ENCODE measurements at places on chromosomes 2 and 18. TPM values are rescaled to one million over a fixed set of nuclear protein-coding genes. Genes with fewer than 3 reads are reported as not detected.

Gene THSD7B
- 0.95 TPM for total RNA-seq

DNA sequence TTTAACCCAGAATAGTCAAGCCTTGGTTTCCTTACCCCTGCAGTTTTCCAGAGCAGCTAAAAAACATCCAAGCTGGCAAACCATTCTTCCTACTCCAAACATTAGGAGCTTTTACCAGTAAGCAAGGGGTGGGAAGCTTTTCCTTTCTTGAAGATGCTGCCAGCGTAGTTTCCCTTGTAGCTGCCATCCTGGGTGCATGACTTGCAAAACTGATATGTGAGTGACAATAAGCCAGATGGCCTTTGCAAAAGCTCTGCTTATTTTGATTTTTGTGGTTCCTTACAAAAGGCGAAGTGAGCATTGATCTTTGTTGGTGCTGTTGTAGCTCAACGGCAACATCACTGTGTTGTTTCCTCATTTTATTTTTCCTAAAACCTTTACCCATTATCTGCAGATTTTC, 138.8 kb downstream of the WDSUB1 start:
- DNase-seq, result no peak

DNA sequence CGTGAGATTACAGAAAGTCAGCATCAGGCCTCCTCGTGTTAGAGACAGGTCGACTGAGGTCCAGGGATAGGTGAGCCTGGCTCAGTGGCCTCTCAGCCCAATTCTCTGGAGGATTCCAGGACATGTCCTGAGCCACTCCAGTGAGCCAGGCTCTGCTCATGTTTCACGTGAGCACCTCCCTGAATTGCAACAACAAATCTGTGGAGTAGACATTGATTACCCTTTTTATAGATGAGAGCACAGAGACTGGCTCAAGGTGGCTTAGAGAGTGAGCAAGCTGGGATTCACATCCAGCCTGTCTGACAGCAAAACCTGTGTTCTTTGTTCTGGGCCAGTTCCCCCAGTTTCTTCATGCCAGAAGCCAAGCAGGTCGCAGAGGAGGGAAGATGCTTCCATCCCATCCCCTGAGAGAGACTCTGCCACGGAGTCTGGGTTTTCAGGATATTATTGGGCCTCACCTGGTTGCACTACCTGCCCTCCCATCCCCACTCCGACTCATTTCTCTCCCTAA, 46.4 kb downstream of the HS1BP3 start:
- DNase-seq, result no peak

Gene CD8A
- total RNA-seq, result 3.4 TPM

DNA sequence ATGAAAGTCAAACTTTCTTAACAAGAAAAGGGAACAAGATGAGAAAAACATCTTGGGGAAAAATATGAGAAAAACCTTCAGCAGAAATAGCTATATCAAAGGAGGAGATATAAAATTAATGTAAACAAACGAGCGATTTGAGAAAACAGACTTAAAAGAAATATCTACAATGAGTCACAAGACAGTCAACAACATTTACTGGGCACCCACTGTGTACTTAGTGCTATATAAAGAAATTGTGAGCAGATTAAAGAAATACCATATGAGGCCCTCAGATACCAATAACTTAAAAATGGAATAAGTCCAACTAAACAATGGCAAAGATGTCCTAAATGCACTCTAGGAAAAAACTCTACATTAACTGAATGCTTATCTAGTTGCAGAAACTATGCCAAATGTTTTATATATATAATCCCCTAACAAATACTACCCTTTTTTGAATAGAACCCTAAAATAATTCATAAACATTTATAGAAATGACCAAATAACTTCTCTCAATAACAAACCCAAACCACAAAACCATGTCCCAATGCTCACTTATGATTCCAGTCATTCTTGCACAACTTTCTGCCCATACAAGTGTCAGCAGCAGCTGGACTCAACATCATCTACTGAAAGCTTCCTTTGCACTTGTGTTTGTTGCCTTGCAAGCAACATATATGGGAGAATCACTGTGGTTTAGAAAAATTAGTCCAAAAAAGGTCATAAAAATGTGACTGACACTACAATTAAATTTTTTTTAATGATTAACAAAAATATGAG, 83.5 kb downstream of the COBLL1 start:
- no peak for DNase-seq

- no peak for DNase-seq
These were observed 20.9 kb downstream of the ANXA4 start for GRCh38 chr2:69762513-69763494.

DNA sequence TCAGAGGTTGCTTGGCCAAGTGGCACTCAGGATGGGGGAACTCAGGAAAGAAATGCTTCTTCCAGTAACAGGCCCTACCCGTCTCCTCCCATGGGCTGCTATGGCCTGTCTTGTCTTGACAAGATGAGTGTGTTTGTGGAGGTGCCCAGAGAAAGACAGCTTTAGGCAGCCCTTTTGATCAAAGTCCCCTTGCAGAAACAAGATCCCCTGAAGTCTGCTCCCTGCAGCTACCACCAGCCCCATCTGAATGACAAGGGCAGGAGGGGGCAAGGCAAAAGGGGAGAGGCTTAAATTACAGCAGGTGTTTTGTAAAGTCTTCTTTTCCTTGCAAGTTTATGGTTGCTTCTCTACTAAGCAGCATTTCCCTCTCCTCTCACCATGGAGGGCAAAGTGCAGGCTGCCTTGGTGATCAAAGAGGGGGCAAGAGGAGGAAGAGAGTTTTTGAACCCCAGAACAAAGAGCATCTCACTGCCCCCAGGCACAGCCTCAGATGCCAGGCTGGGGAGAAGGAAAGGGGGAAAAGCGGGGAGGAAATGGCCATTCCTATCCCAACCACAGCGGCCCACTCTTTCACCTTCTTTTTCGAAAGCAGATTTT, 6.7 kb downstream of the EVA1A start:
- no peak for DNase-seq

DNA sequence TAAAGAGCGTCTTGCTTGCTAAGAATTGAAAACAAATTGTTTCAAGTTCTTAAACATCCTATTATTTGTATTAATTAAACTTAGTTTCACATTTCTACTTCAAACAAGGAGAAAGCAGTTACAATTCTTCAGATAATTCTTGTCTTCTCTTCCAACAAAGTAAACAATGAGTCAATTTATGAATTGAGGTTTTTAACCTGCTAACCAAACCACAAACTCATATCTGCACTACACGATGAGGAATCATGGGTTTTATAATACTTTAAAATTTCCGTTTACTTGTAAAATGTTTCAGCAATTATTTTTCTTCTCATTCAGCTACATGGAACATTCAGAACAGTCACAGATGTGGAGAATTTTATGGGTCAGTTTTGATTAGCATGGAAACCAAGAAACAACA, 114.2 kb downstream of the SPIRE1 start:
- no peak for DNase-seq

GRCh38 chr2:40466332-40466906, 14.5 kb upstream of the SLC8A1 start:
- DNase-seq, result no peak

GRCh38 chr2:20515290-20516220, 68.7 kb downstream of the RHOB start:
- no peak for DNase-seq

DNA sequence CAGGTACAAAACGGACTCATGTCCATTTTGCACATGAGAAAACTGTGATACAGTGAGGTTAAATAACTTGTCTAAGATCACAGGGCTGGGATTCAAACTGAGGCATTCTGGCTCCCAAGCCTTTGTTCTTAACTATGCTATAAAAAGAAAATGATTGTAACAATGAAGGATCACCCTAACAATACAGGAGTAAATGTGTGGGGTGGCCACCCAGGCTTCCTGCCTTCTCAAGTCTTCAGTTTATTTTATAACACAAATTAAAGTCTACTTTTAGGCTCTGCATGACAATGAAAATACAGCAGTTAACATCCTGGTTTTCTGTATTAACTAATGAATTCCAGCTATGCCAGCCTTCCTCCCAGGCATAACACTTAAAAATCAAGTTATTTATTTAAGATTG, 7.6 kb downstream of the WDFY1 start:
- DNase-seq, result no peak

GRCh38 chr2:221500501-221501209, 71.4 kb downstream of the EPHA4 start:
- no peak for DNase-seq

DNA sequence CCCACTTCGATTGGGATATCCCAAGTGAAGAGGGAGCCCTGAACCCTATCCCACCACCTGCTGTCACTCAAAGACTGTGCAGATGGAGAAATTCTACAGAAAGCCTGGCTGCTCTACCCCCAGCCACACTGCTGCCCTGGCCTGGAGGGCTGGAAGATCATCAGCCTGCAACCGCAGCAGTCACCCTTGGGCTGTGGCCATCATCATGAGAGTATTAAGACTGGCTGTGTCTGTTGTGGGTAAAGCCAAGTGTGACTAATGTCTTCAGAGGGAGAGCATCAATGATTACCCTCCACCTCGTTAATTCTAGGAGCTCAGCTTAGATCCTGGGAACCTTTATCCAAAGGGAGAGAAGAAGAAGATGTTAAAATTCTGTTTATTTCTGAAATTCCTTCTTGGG, 221.5 kb downstream of the TFCP2L1 start:
- no peak for DNase-seq

DNA sequence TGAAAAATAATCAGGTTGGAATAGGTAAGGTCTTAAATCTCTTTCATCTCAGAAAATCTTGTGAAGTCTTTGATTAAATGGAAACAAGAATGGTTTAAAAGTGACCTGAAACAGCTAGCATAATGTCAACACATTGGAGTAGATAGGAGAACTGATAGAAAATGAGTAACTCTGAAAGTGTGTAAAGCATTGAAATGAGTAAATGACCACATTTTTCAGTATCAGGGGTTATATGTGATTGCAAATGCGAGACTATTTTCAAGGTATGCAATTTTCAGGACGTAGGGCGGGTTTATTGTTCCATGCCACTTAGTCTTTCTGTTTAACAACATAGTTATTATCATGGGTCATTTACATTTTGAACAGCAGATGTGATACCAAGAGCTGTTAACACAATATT, 1383.2 kb downstream of the LRP1B start:
- no peak for DNase-seq

Gene GAREM2
- 2.3 TPM for total RNA-seq

- DNase-seq, result no peak
These were observed 64.3 kb upstream of the EPAS1 start for GRCh38 chr2:46232860-46233259.

- DNase-seq, result no peak
These were observed 69.2 kb downstream of the SLC40A1 start for GRCh38 chr2:189511210-189511959.

GRCh38 chr2:46275995-46276394, 21.2 kb upstream of the EPAS1 start:
- DNase-seq, result no peak

- DNase-seq, result no peak
These were observed 14.0 kb downstream of the ARMC9 start for GRCh38 chr2:231212329-231212845.

Gene ZC3H15
- total RNA-seq, result 70.2 TPM

DNA sequence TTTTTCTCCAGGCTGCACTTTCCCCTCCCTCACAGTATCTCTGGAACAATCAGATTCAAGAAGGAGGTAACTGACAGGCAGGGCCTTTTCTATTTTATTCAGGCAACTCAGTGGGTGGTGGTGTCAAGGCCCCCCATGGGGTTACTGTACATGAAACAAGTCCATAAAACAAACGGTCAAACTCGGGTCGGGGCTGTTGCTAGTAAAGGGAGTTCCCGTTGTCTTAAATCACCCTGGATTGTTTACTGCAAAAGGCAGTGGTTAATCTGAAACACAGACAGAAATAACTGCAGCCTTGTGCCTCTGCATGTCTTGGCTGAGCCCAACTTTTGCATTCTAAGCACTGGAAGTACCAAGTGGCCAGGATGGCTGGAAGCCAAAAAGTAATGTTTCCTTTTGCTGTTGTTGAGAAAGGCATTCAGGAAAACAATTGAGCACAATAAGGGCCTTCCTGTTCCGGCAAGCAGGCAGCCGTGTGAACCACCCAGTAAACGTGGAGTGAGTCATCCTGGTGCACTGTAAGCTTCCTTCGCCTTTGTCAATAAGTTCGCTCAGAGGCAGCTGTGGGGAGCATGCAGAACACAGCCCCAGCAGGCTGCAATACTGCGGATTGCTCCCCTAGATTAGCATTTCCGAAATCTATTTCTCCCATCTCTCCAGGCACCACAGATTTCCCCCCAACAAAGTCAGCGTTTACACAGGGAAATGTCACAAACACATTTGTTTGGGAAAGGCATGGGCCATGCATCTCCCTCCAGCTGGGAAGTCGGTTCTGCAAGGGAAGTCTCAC, 149.6 kb downstream of the IRS1 start:
- DNase-seq, result peak; percentile 68
